Stimulated activated CD4-positive, alpha-beta T cell treated with anti-CD3 and anti-CD28 coated beads, Interleukin-4, amount 100 ng/mL, for 1 hour (primary cell): ENCODE measurements at places on chromosomes 5 and 9.

- DNase-seq = no peak
Observed at GRCh38 chr5:25970906-25971489, 1067.4 kb downstream of the CDH9 start.

DNA sequence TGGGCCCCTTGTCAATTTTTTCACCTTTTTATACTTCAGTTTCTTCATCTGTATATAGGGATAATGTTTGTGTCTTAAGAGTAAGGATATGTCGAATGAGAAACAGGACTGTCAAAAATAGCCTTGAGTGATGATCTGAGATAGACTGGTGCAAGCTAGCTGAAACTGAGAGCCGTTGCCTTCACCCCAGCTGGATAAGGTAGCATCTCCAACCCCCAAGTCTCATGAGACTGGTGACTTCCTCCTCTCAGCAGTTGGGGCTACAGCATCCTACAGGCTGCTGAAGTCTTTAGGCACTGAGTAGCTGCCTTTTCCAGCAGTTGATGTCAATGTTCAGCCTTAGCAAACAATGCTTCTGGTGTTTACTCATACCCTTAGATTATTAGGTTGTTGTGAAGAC is 330.2 kb downstream of the OSTF1 start:
- no peak for DNase-seq

- DNase-seq = no peak
Observed at GRCh38 chr5:111223101-111223786, 940 bp upstream of the CAMK4 start.

DNA sequence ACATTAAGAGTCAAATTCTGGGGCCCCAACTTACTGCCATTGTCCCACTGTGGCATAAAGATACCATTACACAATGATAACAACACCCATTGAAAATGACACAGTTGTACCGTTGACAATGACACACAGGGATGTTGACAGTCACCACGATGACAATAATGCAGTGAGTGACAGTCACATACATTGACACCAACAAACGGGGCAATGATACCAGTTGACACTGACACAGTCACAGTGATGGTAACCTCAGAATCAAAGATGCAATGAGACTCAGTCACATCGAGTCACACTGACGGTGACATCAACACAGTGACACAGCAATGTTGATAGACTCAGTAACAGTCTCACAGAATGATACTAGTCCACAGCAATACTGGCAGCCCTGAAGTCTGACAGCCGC is 16.9 kb downstream of the CNTFR start:
- no peak for DNase-seq

- no peak for DNase-seq
Observed at GRCh38 chr9:133879615-133880014, 112.5 kb downstream of the VAV2 start.

GRCh38 chr5:126477294-126478117 is 54.3 kb downstream of the GRAMD2B start:
- DNase-seq = no peak

GRCh38 chr5:80254767-80255430 is 949 bp downstream of the SERINC5 start:
- DNase-seq = no peak
